ENCODE measurements at places on chromosomes 2 and 18. TPM values are rescaled to one million over a fixed set of nuclear protein-coding genes. Genes with fewer than 3 reads are reported as not detected.
A peak's percentile ranks its signal among the peaks of the same experiment; 100 is the strongest.

Gene PTPN2
- 23.0 TPM for total RNA-seq

Gene BBS5
- total RNA-seq: 1.3 TPM

Gene MOGAT1
- total RNA-seq: not detected

Gene GPAT2
- not detected for total RNA-seq

Gene REG3A
- not detected for total RNA-seq

Gene CERKL
- 2.2 TPM for total RNA-seq

Gene VSNL1
- 0.94 TPM for total RNA-seq

Gene ADAM17
- total RNA-seq: 34.0 TPM

Gene GRB14
- total RNA-seq: not detected

Gene DSC2
- not detected for total RNA-seq

Gene SCYGR4
- not detected for total RNA-seq

Gene FEZ2
- total RNA-seq: 103 TPM

Gene CRYGA
- not detected for total RNA-seq

DNA sequence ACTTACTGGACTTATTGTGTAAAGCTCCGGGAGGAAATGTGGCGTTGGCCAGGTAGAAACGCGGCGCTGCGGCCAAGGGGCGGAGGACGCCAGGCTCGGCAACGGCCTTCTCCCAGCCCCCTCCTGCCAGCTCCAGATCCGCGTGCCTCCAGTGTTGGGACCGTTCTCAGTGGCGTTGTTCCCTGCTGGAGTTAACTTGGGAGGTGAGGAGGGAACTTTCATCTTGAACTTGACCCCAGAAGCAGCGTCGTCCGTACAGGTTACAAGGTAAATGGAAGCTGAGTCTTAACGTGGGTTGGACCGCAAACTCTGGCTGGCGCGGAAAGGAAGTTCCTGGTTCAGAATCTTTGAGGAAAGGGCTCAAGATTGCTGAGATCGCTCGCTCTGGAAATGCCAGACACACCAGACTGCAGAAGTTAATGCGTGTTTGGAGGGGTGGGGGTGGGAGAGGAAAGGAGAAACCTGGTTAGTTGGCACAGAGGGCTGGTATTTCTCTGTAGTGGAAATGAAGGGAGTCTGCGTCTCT lies 1.3 kb downstream of the TANC1 start:
- no peak for DNase-seq

DNA sequence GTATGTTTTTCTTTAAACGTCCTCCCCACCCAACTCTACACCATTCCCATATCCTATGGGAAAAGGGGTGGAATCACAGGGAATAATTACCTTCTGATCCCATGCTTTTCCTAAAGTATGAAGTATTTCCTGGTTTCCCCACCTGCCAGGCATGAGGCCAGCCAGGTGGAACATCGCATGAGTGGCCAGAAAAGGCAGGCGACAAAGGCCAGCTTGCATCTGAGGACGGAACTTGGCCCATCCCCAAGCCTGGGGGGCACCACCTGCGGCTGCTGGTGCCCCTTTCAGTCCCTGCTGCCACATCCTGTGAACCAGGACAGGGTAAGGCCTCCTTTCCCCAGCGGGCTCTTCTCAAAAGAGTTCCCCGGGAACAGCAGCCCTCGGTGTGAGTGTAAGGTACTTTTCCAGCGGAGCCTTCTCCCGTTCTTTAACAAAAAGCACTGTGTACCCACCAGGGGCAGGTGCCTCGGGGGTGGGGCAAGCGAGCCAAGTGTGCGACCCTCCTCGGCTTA lies 1.2 kb upstream of the ERFE start:
- DNase-seq: no peak

- no peak for DNase-seq
These were observed 3.7 kb upstream of the LIMS2 start for GRCh38 chr2:127678991-127679390.

GRCh38 chr2:230682546-230682945 lies 30.1 kb upstream of the CAB39 start:
- DNase-seq: no peak

DNA sequence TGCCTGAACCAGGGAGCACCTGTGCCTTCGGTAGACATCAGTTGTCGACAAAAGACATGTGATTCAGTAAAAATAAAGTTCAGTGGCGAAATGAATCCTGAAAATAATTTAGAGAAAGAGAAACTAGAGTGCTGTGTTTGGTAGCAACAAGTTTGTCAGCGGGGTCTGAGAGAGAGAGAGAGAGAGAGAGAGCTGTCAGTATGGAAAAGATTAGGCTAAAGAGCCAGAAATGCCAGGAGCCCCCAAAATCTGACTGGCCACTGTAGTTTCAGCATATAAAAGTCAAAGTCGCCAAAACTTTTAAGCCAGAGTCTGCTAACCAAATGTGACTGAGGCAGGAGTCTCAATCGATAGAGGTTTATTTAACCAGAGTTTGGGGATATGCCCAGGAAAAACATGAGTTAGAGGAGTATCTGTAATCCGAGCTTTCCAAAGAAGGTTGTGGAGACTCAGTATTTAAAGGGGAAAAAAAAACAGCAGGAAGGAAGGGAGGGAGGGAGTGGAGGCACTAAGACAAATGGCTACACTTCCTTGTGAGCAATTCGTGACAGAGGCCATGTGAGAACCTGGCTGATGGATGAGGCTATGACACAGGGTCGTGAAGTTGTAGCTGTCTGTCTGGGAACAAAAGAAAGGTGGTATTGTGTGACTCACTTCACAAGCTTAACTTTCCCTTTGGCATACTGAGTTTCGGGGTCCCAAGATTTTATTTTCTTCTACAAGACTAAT lies 20.5 kb upstream of the GNAL start:
- no peak for DNase-seq

DNA sequence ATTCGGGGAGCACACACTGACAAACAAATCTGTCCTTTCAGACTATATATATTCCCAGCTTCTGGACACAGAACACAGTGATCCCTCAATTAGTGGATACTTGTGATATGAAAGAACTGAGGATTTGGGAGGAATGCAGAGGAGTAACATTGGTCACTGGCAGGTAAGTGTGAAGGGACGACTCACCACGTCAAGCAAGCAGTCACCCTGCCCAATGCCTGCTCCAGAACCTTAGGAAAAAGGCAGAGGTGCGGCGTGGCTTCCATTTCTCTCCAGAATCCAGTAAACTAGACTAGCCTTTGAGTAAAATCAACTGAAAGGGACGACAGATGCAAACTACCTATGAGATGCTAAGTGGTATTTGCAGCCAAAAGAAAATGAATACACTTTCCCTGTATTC lies 1.1 kb downstream of the CCDC93 start:
- DNase-seq: peak; percentile 3

DNA sequence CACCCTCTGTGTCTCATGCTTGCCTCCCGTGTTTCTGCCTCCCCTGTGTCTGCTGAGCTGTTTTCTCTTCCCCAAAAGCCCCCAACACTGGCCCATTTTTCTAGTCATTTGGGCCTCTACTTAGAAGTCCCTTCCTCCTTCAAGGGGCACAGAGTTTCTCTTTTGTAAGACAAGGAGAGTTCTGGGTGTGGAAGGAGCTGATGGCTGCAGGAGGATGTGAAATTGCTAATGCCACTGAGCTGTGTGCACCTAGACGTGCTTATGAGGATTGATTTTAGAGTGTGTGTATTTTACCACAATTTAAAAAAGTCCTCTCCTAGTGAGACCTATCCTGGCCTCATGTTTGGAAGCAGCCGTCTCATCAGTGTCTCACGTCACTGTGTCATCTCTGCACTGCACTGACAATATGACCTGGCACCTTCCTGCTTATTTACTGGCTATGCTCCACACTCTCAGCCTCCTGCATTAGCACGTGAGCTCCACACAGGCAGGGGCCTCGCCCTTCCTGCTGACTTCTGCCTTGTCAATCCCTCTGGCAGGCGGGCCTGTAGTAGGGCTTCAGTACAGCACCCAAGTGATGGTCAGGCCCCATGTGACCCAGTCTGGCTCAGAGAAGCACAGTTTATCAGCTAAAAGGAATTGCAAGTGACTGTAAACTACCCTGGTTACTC lies 8.0 kb upstream of the MBP start:
- DNase-seq: no peak

- no peak for DNase-seq
These were observed 12.7 kb downstream of the ICOS start for GRCh38 chr2:203949228-203949627.

DNA sequence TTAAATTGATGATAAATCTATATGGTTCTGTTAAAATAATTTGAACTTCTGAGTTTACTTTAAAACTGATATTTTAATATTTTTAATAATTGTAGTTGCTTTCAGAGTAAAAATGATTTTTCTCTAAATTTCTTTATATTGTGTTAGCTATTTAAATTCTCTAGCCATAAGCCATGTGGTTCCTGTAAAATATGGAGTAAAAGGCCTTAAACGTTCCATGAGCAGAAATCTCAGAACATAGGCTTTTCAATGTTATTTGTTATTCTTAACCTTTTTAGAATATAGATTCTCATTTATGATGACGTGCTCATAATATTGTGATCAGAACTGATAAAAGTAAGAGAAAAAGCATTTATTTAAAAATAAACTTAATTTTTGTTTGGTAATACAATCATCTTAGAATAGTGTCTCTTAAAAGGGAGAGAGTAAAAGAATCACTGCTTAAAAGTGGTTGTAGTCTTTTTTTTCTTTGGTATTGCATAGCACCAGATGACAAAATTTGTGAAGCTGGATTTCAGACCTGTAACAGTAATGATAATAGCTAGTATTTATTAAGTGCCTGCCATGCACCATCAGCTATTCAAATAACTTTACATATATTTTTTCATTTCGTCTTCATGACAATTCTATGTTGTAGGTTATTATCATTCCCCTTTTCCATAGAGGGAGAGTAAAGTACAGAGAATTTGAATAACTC lies 2.7 kb downstream of the BMPR2 start:
- DNase-seq: no peak

GRCh38 chr2:179478771-179479170 lies 214.1 kb upstream of the SESTD1 start:
- DNase-seq: no peak

DNA sequence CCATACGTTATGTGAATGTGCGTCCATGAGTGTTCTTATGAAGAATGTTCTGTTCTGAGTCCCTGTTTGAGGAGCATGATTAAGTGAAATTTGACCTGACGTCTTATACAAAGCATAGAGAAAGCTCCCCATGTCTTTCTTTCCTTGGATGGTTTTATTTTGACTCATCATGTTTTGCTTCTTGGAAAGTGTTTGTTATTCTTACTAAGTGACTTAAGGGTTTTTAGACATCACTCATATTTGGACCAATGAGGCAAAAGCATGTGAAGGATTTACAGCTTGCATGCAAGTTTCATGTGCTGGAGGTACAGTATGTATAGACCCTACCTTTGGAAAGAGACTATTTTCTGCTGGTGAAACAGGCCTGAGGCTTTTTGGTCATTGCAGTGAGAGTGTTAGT lies 33.5 kb upstream of the ZEB2 start:
- DNase-seq: peak; percentile 90

- DNase-seq: no peak
These were observed 52.8 kb upstream of the NRXN1 start for GRCh38 chr2:51084750-51085149.

- no peak for DNase-seq
These were observed 53.2 kb downstream of the FAM168B start for GRCh38 chr2:131039908-131040660.
